Stimulated activated CD4-positive, alpha-beta T cell treated with anti-CD3 and anti-CD28 coated beads, Interleukin-2, amount 100 ng/mL, for 48 hours (primary cell): ENCODE measurements at places on chromosomes 11 and 22.
A peak's percentile ranks its signal among the peaks of the same experiment; 100 is the strongest.

GRCh38 chr11:82945682-82946081 lies 44.1 kb downstream of the DDIAS start:
- DNase-seq, result no peak

GRCh38 chr11:87173185-87174039 lies 135.7 kb downstream of the TMEM135 start:
- no peak for DNase-seq

DNA sequence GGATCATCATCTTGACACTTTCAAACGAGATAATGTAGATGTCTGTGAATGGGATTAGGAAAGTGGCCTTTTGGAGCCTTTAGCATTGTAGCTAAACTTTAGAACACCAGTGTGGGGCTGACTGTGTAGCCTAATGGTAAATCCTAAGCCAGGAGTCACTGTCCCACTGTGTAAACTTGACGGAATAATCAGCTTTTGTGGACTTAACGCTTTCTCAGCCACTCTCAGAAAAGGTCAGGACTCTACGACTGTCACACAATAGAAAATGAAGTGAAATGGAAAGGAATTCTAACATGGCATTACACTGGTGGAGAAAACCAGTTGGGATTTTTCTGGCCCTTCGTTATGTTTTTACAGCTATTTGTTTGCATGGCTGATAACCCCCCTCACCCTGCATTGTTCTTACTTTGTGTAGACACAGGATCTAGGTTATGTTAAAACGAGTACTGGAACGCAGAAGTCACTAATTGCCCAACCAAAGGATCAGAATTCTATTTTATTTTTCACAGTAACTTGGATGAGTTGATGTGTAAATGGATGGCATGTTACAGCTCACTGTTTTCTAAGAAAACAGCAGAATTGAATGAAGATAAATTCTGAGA lies 22.0 kb upstream of the GRAMD1B start:
- DNase-seq, result no peak

DNA sequence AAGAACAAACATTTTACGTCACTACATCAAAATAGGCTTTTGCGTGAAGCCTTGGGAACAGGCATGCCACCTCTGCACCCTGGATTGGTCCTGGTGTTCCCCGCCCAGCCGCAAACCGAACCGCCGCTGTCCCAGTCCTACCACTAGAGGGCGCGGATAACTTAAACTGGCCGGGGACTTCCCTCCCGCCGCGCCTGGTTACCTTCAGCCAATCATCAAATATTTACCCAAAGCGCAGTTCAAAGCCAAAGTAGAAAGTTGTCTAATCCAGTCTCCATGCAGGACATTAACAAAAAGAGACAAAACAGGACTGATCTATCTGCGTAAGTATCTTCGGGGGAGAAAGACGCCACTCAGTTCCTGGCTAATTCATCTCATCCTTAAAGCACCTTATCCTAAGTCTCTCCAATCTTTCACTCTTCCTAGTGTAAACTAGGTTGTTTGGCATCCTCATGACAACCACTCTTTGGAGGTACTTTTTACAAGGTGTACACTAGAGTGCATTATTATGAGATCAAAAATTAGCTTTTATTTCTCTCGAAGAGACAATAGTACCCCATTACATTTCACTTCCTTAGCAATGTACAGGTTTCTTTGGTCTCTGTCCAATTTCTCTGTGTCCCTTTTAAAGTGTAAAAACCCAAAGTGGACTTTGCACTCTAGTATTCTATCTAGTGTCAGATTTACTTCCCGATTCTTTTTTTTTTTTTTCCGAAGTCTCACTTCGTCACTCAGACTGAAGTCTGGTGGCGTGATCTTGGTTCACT lies 3.9 kb upstream of the CRY2 start:
- DNase-seq, result peak; percentile 89

- no peak for DNase-seq
Observed at GRCh38 chr11:2270322-2271076, at the start of gene ASCL2. ASCL2 (minus strand) TSS chr11:2270588; CDS start chr11:2270332, 256 bp downstream.
